ENCODE measurements at places on chromosomes 3 and 15. TPM values are rescaled to one million over a fixed set of nuclear protein-coding genes. Genes with fewer than 3 reads are reported as not detected.

The RHOV gene
- total RNA-seq, result not detected

DNA sequence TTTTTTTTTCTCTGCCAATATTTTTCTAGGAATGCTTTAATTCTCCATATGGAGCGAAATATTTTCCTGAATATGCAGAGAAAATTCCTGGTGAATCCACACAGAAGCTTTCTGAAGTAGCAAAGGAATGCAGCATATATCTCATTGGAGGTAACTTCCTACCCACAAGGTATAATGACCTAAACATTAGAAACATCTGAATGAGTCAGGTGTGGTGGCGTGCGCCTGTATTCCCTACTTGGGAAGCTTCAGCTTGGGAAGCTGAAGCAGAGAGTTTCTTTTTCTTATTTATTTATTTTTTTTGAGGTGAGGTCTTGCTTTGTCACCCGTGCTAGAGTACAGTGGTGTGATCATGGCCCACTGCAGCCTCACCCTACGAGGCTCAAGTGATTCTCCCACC is 5.2 kb downstream of the NIT2 start:
- peaks cover 3% of the 10 kb centered on the region for H3K4me1 ChIP-seq
- DNase-seq, result no peak
- H3K27ac ChIP-seq, result no peak overlapping the region
- H3K4me3 ChIP-seq, result no peak overlapping the region
- H3K36me3 ChIP-seq, result peaks cover 21% of the 10 kb centered on the region

The ZNF774 gene
- 1.1 TPM for total RNA-seq

GRCh38 chr3:119637679-119638477 is 22.5 kb downstream of the POPDC2 start:
- H3K36me3 ChIP-seq, result no peaks in the 10 kb centered on the region
- peaks cover 15% of the 10 kb centered on the region for H3K4me1 ChIP-seq
- peak overlapping the region; percentile 100 for H3K27ac ChIP-seq
- H3K4me3 ChIP-seq, result no peak overlapping the region

The CCR8 gene
- total RNA-seq, result not detected

The PLSCR2 gene
- not detected for total RNA-seq

GRCh38 chr3:97778152-97778551 is 13.6 kb downstream of the ARL6 start:
- H3K36me3 ChIP-seq, result no peaks in the 10 kb centered on the region
- DNase-seq, result no peak
- no peak overlapping the region for H3K4me3 ChIP-seq
- no peaks in the 10 kb centered on the region for H3K4me1 ChIP-seq

DNA sequence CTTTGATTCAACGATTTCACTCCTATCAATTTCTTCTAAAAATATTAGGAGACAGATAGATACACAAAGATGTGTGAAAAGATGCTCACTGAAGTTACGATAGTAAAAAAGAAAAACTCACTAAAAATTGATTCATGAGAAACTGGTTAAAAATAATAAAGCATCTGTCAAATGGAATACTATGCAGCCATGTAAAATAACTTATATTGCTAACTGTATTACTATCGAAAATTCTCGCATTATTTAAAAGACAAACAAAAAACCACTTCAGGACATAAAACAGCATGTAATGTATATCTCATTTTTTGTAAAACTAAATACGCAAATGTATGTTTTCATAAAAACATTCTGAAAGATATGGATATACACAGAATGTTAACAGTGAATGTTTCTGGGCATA is 33.4 kb upstream of the LDHAL6B start:
- no peaks in the 10 kb centered on the region for H3K27me3 ChIP-seq
- H3K4me1 ChIP-seq, result peaks cover 25% of the 10 kb centered on the region
- H3K4me3 ChIP-seq, result no peak overlapping the region
- DNase-seq, result no peak
- H3K27ac ChIP-seq, result no peak overlapping the region

The CPEB1 gene
- 6.9 TPM for total RNA-seq

GRCh38 chr15:80816936-80817335 is 37.8 kb downstream of the CEMIP start:
- no peaks in the 10 kb centered on the region for H3K27me3 ChIP-seq
- H3K4me1 ChIP-seq, result peaks cover 2% of the 10 kb centered on the region
- peaks cover 66% of the 10 kb centered on the region for H3K36me3 ChIP-seq
- H3K4me3 ChIP-seq, result no peak overlapping the region
- no peak for DNase-seq
- no peak overlapping the region for H3K27ac ChIP-seq

The ZNF660 gene
- 1.4 TPM for total RNA-seq

The CACNA2D3 gene
- total RNA-seq, result 0.36 TPM

The TOPBP1 gene
- total RNA-seq, result 50.0 TPM

The CSTA gene
- not detected for total RNA-seq

GRCh38 chr15:20294651-20295237 is 246.9 kb downstream of the GOLGA6L6 start:
- H3K27ac ChIP-seq, result no peak overlapping the region
- H3K27me3 ChIP-seq, result no peaks in the 10 kb centered on the region
- no peak for DNase-seq
- no peak overlapping the region for H3K4me3 ChIP-seq
- H3K36me3 ChIP-seq, result no peaks in the 10 kb centered on the region
- no peaks in the 10 kb centered on the region for H3K4me1 ChIP-seq

The PTH1R gene
- 0.18 TPM for total RNA-seq

DNA sequence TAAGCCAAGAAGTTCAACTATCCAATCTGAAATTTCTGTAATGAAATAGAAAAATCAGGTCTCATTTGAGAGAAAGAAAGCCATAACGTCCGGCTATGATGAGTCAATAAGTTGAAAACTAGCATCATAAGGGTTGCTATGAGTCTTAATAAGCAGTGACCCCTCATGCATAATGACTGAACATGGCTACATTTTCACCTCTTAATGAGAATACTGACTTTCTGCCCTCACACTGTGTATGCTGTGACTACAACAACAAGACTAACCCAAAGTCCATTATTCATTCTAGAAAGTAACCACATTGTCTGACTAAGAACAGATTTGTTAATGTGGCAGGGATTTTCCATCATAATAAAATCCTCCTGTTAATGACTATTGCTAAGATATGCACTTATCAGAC is 884.0 kb upstream of the CADM2 start:
- H3K27me3 ChIP-seq, result no peaks in the 10 kb centered on the region
- H3K36me3 ChIP-seq, result no peaks in the 10 kb centered on the region
- no peak overlapping the region for H3K4me3 ChIP-seq
- H3K27ac ChIP-seq, result no peak overlapping the region

DNA sequence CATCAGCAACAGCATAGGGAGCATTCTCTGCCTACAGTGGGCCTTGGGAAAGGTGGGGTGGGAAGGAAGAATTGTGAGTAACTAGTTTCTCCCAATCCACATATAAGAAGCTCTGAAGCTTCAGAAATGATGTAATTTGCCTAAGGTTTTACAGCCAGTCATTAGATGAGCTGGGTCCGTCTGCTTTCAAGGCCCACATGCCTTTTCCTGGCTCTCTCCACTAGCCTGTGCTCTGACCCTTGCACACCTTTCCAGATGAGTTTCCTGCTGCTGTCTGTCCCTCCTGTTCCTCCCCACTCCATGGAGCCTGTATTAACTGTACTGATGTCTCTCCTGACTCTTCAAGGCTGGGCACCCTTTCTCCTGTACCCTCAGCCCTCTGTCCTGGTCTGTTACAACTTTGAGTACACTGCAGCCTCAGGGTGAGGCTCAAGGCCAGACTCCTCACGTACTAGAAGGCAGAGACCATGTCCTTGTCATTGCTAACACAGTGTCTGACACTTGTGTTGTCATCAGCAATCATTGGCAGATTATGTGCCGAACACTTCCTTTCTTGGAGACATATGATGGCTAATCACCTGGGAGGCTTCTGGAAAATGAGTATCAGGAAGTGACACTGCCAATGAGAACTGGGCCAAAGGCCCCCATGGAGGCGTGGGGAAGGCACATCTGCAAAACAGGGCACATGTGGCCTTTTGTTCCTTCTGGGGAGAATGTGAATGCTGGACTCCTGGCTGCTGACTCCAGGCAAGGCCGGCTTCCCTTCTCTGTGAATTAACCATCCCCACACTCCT is 6.6 kb downstream of the TM6SF1 start:
- no peak overlapping the region for H3K4me3 ChIP-seq
- no peaks in the 10 kb centered on the region for H3K27me3 ChIP-seq
- DNase-seq, result no peak
- no peaks in the 10 kb centered on the region for H3K36me3 ChIP-seq

- peaks cover 8% of the 10 kb centered on the region for H3K4me1 ChIP-seq
- H3K4me3 ChIP-seq, result no peak overlapping the region
- H3K27ac ChIP-seq, result no peak overlapping the region
- H3K27me3 ChIP-seq, result peaks cover 2% of the 10 kb centered on the region
- no peaks in the 10 kb centered on the region for H3K36me3 ChIP-seq
- no peak for DNase-seq
These were observed 46.2 kb upstream of the PRTG start for GRCh38 chr15:55789066-55789660.

The HTR3E gene
- total RNA-seq, result not detected

DNA sequence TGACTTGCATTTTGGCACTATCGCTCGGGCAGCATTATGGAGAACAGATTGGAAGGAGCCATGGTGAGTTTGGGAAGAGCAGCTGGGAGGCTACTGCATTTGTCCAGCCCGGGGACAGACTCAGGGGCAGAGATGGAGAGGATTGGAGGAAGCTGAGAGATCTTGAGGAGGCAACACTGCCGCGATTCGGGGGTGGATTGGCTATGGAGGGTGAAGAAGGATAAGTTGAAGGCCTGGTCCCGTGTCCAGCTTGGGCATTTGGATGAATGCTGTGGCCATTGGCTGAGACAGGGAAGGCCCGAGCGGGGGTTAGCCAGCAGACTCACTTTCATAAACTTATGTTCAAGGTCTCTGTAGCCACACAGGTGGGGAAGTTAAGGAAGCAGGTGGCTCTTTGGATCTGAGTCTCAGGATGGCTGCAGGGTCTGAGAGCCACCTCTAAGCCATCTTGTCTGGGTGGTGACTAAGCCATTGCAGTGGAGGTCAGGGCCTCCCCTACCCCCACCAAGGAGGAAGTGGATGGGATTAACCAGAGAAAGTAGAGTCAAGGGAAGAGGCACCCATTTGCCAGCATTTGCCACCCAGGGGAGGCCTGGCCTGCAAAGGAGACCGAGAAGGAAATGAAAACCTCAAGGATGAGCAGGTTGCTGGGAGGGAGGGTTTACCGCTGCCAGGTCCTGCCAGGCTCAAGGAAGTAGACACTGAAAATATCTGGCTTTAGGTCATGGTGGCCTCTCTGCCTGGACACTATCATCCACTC is 144.0 kb upstream of the TLE3 start:
- no peak overlapping the region for H3K27ac ChIP-seq
- no peaks in the 10 kb centered on the region for H3K36me3 ChIP-seq
- H3K4me1 ChIP-seq, result no peaks in the 10 kb centered on the region
- DNase-seq, result no peak
- H3K27me3 ChIP-seq, result peaks cover 36% of the 10 kb centered on the region

GRCh38 chr3:170405101-170405500 is 13.6 kb upstream of the CLDN11 start:
- no peaks in the 10 kb centered on the region for H3K36me3 ChIP-seq
- H3K27ac ChIP-seq, result no peak overlapping the region
- no peaks in the 10 kb centered on the region for H3K4me1 ChIP-seq
- DNase-seq, result no peak
- no peak overlapping the region for H3K4me3 ChIP-seq

- H3K27me3 ChIP-seq, result peaks cover 5% of the 10 kb centered on the region
- H3K36me3 ChIP-seq, result no peaks in the 10 kb centered on the region
These were observed 60.7 kb upstream of the CORO2B start for GRCh38 chr15:68518046-68518445.

DNA sequence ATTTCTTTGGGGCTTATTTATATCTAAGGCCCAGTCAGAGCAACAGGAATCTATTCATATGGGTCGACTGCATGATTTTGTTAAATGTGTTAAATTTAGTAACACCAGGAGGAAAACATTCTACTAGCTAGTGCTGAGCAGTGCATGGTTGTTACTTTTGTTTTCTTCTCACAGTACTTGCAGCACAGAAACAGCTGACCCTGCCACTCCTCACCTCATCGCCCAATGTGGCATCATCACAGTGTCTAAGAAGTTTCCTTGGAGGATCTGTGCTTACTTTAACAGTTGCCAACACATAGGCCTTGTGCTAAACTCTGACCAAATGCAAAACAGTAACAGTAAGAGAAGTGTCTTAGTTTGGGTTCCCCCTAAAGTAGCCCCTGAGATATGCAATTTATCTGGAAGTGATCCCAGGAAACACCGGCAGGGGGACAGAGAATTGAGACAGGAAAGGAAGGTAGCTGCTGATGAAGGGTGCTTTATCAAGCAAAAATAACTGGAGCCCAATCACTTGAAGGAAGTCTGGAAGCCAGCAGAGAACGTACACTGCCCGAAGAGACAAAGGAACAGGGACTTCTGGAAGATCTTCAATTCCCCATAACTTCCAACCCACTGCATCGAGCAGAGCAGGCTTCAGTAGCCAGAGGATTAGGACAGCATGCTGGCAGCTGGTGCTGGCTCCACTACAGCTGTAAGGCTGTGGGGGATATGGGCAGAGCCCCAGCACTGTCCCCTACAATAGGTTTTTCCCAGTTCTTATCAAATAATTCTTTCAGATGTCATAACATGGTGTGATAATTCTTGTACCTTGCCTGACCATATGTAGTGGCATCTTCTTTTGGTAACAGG is 36.0 kb upstream of the ULK4 start:
- no peak overlapping the region for H3K27ac ChIP-seq
- H3K4me3 ChIP-seq, result no peak overlapping the region
- H3K27me3 ChIP-seq, result no peaks in the 10 kb centered on the region

The SOX14 gene
- not detected for total RNA-seq

The ADAMTS7 gene
- total RNA-seq, result 0.83 TPM

The SPATA12 gene
- under 0.01 TPM for total RNA-seq

DNA sequence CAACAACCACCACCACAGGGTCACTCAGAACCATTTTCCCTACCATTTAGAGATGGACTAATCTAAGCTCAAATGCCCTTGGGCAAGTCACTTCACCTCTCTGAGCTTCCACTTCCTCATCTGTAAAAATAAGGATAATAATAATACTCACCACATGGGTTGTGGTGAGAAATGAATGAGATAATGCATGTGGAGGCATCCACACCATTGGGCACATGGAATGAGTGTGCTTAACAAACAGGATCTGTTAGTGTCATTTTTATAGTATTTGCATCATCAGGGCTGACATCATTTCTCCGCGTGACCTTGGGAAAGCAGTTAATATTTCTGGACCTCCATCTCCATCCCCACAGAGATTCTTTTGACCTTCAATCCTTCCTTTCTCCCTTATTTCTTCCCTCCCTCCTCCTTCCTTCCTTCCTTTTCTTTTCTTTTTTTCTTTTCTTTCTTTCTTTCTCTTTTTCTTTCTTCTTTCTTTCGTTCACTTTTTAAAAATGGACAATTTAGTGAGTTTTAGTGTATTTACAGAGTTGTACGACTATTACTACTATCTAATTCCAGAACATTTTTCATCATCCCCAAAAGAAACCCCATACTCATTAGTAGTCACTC is 7.7 kb upstream of the RFT1 start:
- peak; percentile 50 for DNase-seq

- no peak for DNase-seq
- no peak overlapping the region for H3K4me3 ChIP-seq
- H3K4me1 ChIP-seq, result no peaks in the 10 kb centered on the region
- no peak overlapping the region for H3K27ac ChIP-seq
- H3K27me3 ChIP-seq, result peaks cover 13% of the 10 kb centered on the region
These were observed 70.7 kb downstream of the IQSEC1 start for GRCh38 chr3:13002398-13003124.

GRCh38 chr3:13598201-13598600 is 49.3 kb downstream of the FBLN2 start:
- H3K4me1 ChIP-seq, result peaks cover 5% of the 10 kb centered on the region
- no peak for DNase-seq
- H3K4me3 ChIP-seq, result no peak overlapping the region
- H3K36me3 ChIP-seq, result no peaks in the 10 kb centered on the region

Data from IMR-90 (cell line).